Jurkat, Clone E6-1 (cell line): ENCODE measurements at places on chromosomes 12 and 14.

GRCh38 chr14:81447021-81447764 lies 47.1 kb upstream of the STON2 start:
- no peak for DNase-seq

- DNase-seq, result no peak
Observed at GRCh38 chr12:109764123-109764522, 50.5 kb downstream of the FAM222A start.

- peak; percentile 34 for DNase-seq
Observed at GRCh38 chr12:76927170-76927784, 48.5 kb upstream of the CSRP2 start.

GRCh38 chr14:65286443-65286842 lies 126.1 kb upstream of the FUT8 start:
- peak; percentile 55 for DNase-seq

DNA sequence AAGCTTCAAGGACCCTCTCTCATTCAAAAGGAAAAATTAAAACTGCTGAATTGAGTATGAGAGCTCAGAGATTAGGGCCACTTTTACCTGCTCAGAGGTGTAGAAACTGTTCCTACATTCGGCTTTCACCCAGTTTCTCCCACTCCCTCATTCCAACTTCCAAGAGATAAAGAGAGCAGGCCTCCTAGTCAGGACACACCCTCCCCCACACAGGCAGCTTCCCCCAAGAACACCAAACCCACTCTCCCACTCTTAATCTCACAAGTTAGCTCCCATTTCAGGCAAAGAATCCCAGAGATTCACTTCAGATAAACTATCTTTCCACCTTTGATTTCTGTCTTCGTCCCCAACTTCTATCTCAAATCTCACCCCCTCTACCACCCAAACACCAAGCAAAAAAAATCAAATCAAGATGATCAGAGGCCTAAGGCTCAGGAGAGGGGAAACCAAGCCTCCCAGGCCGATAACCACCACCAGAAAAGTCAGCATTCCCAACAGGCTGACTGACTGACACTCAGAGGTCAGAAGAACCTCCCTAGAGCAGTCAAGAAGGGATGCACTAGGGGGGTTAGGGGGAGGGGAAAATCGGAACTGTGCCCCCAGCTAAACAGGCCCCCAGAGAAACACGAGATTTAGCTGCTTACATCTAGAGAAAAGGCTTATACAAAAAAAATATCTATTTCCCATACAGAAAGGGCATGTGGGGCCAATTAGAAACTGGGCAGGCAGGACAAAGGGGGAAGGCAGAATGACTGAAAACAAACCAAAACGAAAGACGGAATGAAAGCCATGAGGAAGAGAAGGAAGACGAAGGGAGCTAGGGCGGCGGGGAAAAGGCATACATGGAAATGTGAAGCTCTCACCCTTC lies 13.2 kb upstream of the CDH24 start:
- DNase-seq, result no peak

DNA sequence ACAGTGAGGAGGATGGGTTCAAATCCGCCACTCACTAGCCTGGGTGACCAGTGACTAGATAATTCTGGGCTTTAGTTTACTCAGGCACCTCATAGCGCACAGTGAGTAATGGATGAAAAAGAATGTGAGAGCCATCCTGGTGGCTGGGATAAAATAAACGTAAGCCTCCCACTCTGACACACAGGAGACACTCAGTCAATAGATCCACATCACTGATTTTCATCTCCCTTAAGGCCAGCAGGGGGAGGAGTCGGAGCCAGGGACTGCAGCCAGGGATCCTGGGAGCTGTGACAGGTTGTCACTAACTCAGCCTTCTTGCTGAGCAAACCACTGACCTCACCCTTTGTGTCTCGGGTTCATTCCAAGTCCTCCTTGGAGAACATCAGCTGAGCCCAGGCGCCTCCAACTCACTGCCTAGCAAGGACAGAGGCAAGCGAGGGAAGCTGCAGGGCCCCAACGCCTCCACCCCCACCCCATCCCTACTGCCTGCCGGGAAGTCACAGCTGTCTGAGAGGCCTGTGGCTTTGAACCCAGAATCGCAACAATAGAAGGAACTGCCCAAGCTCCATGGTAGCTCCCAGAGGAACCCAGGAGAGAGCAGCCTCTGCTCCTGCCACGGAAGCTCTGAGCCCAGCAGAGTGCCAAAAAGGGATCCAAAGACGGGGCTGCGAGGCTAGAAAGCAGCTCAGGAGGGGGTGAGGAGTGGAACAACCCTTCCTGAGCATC lies 30.7 kb downstream of the PXN start:
- DNase-seq, result no peak

- peak; percentile 30 for DNase-seq
Observed at GRCh38 chr14:64209444-64210131, 84.6 kb downstream of the ESR2 start.

- DNase-seq, result no peak
Observed at GRCh38 chr14:91113829-91114078, at the start of gene DGLUCY. TSS of gene DGLUCY (plus strand) at chr14:91114073. CDS start at chr14:91160295, 46,222 bp downstream.

- peak; percentile 95 for DNase-seq
Observed at GRCh38 chr12:108635201-108635996, 1.7 kb upstream of the SELPLG start.

GRCh38 chr14:56390859-56391258 lies 188.7 kb upstream of the TMEM260 start:
- no peak for DNase-seq

- no peak for DNase-seq
Observed at GRCh38 chr14:61282746-61283145, 1.6 kb upstream of the TMEM30B start.

DNA sequence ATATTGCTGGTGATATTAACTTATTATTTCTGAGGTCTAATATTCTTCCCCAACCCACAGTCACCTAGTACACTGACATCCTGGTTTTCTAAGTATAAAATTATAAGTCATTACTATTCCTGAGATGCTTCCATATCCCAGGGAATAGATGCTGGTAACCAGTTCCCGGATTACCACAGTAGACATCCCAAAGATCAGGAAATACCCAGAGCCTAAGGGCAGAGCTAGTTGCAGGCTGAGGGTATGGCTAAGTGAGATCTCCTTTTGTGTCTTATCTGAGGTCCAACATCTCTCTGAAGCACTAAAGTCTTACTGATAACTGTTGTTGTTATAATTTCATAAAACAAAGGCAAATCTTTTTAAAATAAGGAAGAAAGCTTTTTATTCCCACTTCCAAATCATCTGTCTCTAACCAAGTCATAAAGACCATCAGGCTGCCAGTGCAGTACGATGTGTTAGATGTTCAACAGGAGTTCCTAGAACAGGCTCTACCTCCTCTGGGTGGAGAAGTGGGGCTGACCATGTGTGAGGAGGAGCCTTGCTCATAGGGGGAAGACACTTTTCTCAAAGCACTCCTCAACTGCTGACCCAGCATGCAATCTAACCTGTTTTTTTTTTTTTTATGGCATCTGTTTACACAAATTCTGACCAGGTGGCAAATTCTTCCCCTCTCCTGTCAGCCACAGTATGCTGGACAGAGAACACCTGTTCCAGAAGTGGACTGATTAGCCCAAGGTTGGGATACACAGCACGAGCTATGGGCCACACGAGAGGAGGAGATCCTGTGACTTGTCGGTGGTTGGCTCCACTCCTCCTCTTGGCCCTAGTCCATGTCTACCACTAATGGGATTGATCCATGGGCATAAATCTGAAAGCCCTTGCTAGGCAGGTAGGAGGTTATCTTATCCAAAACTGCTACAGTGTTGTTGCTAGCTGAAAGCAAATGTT lies 16.1 kb upstream of the GRIP1 start:
- DNase-seq, result no peak

GRCh38 chr14:104634138-104634760 lies 29.7 kb upstream of the TMEM179 start:
- no peak for DNase-seq

- DNase-seq, result no peak
Observed at GRCh38 chr12:22536346-22536945, 7.9 kb downstream of the C2CD5 start.

DNA sequence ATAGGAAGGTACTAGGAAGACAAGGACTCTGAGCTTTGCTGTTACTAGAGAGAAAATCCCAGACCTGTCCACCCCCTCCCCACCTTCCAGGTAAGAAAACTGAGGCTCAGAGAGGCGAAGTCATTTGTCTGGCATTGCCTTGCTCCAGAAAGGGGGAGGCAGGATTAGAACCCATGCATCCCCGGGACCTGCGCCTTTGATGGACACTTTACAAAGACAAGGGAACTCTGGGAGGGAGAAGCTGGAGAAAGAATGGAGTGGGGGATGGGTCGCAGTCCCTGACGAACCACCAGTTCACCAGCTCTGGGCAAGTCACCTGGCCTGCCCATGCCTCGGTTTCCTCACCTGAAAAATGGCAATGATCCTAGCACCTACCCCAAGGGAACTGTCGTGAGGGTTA lies 10.8 kb downstream of the TRPV4 start:
- no peak for DNase-seq

GRCh38 chr12:108319277-108320234 lies 19.6 kb downstream of the CMKLR1 start:
- DNase-seq, result no peak

DNA sequence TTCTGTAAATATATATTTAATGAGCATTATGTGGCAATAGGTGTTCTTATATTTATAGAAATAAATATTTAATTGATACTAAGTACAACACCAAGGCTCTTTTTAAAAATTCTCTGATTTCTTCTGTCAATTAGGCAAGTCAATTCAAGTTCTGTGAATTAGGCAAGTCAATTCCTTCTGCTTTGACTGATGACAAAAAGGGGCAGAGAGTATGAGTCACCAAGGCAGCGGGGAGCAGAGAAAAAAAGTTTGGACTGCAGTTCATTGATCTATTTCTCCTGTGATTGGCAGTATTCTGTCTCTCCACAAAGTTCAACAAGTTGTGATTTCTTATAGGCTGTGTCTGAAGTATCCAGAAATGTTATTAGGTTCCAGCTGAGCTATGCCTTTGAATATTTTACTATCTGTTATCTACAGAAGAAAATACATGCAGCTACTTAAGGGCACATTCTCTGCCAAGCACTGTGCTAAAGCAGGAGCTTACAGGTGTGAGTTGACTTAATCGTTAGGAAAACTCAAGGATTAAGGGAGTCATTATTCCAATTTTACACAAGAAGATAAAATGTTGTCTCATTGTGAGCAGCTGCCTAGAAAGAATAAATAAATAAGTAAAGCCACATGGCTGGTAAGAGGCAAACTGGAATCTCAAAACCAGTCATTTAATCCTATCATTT lies 206.4 kb upstream of the ALG10B start:
- no peak for DNase-seq

GRCh38 chr12:9345171-9345570 lies 137.0 kb upstream of the PZP start:
- DNase-seq, result no peak

GRCh38 chr14:57610631-57611030 lies 117.0 kb upstream of the CCDC198 start:
- DNase-seq, result no peak

DNA sequence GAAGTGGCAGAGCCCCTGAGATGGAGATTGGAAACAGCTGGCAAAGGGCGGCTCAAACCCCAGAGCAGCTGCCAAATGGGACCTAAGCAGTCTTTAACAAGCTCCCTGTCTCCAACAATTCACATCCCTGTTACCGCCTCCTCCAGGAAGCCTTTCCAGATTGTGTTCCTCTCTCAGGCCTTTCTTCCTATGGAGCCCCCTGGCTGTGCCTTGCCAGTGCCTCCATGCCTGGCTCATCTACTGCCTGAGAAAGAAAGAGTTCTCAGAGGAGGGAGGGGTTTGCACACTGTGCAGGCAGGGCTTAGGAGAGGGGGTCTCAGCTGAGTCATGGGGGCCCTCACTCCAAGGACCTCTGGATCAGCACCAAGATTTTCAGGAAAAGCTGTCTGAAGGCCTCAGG lies 8.8 kb upstream of the KRT74 start:
- DNase-seq, result no peak

DNA sequence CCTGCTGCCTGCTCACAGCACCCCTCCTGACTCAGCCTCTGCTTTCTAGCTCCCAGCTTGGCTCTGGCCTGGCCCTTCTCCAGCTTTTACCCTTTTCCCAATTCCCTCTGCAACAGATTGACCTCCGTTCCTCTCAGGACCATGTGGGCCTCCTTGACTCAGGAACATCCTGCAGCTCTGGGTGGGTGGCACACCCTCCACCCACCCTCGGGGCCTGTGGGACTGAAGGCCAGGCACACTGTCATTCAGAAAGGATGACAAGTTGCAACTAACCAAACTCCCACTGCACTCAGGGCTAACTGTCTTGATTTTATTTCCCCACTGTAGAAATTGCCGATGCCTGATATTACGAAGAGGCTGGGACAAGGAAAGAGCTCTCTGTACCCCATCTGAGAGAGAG lies 59.4 kb downstream of the HELB start:
- no peak for DNase-seq

DNA sequence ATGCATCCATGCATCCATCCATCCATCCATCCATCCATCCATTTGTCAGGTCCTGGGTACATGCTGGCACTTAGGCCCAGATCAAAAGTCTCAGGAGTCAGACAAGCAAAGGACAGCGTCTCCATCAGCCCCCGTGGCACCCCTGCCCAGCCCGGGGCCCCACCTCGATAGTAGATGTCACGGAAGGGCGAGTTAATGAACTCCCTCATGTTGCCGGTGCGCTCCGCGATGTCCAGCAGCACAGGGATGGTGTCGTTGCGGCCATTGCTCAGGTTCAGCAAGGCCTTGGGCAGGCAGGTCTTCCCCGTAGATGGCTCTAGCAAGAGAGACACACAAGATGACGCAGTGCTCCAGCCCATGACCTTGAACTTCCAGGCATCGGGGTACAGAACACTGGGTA lies 30.4 kb downstream of the TRPV4 start:
- DNase-seq, result no peak

DNA sequence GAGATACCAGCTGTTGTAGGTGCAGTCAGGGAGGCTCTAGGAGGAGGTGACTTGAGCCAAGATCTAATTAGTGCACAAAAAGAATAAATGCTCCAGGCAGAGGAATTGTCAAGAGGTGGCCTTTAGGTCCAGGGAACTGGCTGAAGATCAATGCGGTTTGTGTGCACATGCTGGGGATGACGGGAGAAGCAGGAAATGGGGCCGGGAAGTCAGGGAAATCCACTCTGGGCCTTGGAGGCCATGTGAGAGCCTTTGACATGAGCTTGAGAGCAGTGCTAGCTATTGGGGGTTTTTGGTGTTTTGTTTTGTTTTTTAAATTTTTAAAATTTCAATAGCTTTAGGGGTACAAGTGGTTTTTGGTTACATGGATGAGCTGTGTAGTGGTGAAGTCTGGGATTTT lies 67.4 kb downstream of the MVK start:
- DNase-seq, result no peak

DNA sequence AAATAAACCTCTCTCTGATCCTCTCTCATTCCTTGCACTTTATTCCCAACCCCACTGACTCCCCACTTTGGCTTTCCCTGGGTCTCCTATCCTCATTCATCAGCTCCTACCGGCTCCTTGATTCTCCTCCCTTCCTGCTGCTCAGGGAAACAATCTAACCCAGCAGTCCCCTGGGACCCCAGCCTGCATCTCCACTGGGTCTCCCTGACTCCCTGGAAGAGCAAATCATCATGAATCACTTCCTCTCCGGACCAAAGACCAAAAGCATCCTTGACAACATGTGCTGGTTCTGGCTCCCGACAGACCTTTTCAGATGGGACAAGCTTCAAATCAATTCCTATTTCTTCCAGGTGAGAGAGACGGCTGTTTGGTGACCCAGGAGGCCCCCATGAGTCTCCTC lies 76.6 kb downstream of the HSPB8 start:
- no peak for DNase-seq

- no peak for DNase-seq
Observed at GRCh38 chr12:89827592-89827991, 119.0 kb upstream of the ATP2B1 start.
